Smooth muscle cell of the pulmonary artery (primary cell): ENCODE measurements at places on chromosomes 4 and X. TPM values are rescaled to one million over a fixed set of nuclear protein-coding genes. Genes with fewer than 3 reads are reported as not detected.

BEX2 gene
- 1.0 and 1.9 TPM in 2 replicates for total RNA-seq

TLR10 gene
- not detected in 2 replicates for total RNA-seq

DCLK2 gene
- total RNA-seq, result 6.9 and 14.2 TPM in 2 replicates

ELK1 gene
- 20.4 and 27.5 TPM in 2 replicates for total RNA-seq
